Hepatocyte (in vitro differentiated cells): ENCODE measurements at places on chromosomes 6 and 20. TPM values are rescaled to one million over a fixed set of nuclear protein-coding genes. Genes with fewer than 3 reads are reported as not detected.

The SSTR4 gene
- 0.60 TPM in 1 of 2 replicates, not detected in the other for polyA plus RNA-seq

The RIPPLY2 gene
- polyA plus RNA-seq, result 0.91 TPM in 1 of 2 replicates, not detected in the other

The ANKRD66 gene
- polyA plus RNA-seq, result not detected in 2 replicates

The LZTS3 gene
- polyA plus RNA-seq, result 32.7 and 35.3 TPM in 2 replicates

The TREM2 gene
- 2.2 and 4.4 TPM in 2 replicates for polyA plus RNA-seq

The IFT52 gene
- polyA plus RNA-seq, result 21.8 and 26.3 TPM in 2 replicates

The SLC22A3 gene
- polyA plus RNA-seq, result 29.6 and 34.9 TPM in 2 replicates

The L3MBTL3 gene
- polyA plus RNA-seq, result 5.3 and 7.8 TPM in 2 replicates

The ZNF311 gene
- 0.54 and 0.57 TPM in 2 replicates for polyA plus RNA-seq

The NDUFAF5 gene
- polyA plus RNA-seq, result 21.3 and 21.7 TPM in 2 replicates

The OR12D1 gene
- not detected in 2 replicates for polyA plus RNA-seq

The RWDD1 gene
- 43.3 and 48.8 TPM in 2 replicates for polyA plus RNA-seq
